MG63 (cell line): ENCODE measurements at places on chromosomes 6 and 20. TPM values are rescaled to one million over a fixed set of nuclear protein-coding genes. Genes with fewer than 3 reads are reported as not detected.
A peak's percentile ranks its signal among the peaks of the same experiment; 100 is the strongest.

The ASIP gene
- not detected in 2 replicates for total RNA-seq

GRCh38 chr6:68976260-68976659 lies 341.2 kb downstream of the ADGRB3 start:
- no peak for DNase-seq

DNA sequence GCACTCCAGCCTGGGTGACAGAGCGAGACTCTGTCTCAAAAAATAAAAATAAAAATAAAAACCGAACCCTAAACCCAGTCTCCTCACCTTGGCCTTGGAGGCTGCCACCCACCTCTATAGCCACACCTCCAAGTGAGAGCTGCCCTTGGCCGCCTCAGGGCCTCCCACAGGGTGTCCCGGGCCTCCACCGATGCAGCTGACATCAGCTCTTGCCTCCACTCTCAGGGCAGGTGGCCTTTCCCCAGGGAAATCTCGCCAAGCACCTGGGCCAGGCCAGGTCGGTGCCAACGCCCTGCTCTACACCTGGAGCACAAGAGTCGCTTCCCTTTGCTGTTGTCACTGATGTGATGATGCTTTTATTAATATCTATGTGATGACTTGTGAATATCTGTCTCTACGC lies 8.9 kb upstream of the MYL9 start:
- no peak for DNase-seq

The PRICKLE4 gene
- total RNA-seq, result not detected in 2 replicates

GRCh38 chr6:7938562-7939183 lies 28.1 kb upstream of the TXNDC5 start:
- DNase-seq, result no peak

DNA sequence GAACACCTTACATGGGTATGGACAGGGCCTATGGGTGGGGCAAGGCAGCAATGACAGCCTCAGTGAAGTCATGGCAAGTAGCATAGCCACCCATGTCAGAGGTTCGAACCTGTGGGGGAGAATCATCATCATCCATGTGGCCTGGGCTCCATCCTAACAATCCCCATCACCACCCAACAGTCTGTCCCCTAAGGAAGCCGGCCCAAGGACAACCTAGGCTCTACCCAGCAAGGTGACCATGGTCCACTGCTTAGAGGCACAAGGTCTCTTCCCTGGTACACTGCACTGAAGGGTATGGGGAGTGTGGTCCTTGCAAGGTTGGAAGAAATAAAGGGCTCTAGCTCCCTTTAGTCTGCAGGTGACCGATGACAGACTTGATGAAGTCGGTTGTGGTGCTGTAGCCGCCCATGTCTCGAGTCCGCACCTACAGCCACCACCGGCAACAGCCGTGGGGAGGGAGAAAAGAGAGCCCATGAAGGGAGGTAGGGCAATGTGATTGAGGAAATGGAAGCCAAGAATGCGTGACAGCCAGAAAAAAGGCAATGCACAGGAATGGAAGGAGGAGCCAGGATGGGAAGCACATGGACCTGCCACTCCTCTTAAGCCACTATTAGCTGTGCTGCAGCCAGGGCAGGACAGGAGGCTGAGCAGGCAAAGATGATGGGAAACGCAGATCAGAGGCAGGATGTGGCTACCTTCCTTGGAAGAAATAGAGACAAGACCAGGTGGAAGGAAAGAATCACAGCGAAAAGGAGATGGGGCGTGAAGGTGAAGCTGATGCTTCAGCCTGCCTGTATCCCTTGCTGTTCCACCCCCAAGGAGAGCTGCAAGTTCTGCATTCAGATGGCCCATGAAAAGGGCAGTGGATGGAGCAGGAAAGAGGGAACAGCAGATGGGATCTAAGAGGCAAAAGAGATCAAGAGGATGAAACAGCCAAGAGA lies 5.3 kb downstream of the IDH3B start:
- DNase-seq, result peak; percentile 9

DNA sequence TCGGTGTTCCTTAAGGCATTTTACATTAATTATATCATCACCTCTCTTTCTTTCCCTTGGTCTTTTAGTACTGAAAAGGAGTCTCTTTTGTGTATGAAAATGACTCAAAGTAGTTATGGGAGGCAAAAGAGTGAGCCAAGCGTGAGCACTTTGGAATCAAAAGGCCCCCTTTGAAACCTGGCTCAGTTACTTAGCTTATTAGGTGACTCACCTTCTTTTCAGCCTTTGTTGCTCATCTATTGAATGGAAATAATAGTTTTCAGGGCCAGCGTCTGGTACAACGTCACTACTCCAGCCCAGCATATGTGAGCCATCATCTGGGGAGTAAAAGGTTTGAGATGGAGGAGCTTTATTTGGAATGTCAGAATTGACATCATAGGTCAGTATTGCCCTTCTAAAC lies 147.4 kb upstream of the SCGN start:
- DNase-seq, result peak; percentile 45

GRCh38 chr6:134732763-134733162 lies 217.1 kb downstream of the ALDH8A1 start:
- DNase-seq, result no peak

- DNase-seq, result peak; percentile 93
Observed at GRCh38 chr20:45972500-45973183, 639 bp upstream of the ZNF335 start.

The RAD21L1 gene
- 0.10 and 2.4 TPM in 2 replicates for total RNA-seq

- DNase-seq, result no peak
Observed at GRCh38 chr6:32950449-32950848, 2.4 kb downstream of the HLA-DMA start.

The LY6G6D gene
- total RNA-seq, result not detected in 2 replicates

The CLPSL2 gene
- total RNA-seq, result not detected in 2 replicates

The PTCRA gene
- not detected in 2 replicates for total RNA-seq

DNA sequence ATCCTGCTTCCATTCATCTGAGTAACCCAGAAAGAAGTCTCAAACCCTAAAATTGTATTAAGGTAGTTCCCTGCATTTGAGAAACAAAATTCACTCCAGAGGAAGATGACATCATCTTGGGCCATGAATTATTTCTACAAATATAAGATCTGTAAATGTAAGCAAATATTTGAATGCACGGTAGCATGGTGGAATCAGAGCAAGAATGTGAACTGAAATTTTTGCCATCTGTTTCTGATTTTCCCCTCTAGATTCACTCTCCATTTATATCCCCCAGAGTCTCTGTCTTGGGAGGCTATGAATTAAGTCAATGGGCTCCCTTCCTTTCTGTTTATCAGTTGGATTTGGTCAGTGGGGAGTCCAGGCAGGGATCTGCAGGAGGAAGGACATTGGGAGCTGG lies 5.8 kb upstream of the MAP3K5 start:
- DNase-seq, result no peak

GRCh38 chr6:150150821-150151646 lies 8.2 kb downstream of the PPP1R14C start:
- no peak for DNase-seq

DNA sequence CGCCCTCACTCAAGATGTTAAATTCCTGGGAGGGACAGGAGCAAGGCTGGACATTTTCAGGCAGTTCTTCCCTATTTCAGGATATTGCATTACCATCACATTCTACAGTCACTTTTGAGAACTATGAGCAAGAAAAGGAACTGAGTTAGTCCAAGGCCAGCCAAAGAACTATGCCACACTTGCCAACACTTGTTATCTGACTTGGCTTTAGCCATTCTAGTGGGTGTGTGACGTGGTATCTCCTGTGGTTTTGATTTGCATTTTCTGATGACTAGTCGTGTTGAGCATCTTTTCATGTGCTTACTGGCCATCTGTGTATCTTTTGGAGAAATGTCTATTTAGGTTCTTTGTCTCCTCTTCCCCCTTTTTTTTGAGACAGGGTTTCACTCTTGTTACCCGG lies 12.0 kb downstream of the XRN2 start:
- DNase-seq, result peak; percentile 69

DNA sequence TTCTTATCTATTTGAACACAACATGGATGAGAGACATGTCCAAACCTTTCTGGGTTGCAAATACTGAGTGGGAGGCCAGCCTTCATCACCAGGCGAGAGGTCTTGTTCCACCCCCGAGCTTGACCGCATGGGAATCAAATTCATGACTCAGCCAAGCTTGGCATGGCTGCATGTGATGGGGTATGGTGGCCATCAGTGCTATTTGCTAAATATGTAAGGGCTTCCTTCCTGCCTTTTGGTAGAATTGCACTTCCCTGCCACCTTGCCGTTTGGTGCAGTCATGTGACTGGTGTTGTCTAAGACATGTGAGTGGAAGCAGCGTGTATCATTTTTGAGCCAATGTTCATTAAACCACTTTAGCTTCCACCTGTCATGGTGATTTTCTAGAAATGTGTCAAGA lies 508.9 kb upstream of the SULF2 start:
- DNase-seq, result peak; percentile 88

DNA sequence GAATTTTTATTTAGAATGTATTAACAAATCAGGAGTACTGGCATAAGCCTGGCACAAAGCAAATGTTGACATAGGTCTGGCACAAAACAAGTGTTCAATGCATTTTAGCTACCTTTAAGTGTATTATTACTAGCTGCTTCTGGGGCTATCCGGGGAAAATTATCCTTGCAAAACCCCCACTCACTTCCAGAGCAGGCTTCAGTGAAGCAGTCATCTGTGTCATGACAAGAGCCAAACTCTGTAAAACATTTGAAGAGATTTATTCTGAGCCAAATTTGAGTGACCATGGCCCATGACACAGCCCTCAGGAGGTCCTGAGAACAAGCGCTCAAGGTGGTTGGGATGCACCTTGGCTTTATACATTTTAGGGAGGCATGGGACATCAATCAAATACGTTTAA lies 6.4 kb upstream of the TRIM38 start:
- no peak for DNase-seq

DNA sequence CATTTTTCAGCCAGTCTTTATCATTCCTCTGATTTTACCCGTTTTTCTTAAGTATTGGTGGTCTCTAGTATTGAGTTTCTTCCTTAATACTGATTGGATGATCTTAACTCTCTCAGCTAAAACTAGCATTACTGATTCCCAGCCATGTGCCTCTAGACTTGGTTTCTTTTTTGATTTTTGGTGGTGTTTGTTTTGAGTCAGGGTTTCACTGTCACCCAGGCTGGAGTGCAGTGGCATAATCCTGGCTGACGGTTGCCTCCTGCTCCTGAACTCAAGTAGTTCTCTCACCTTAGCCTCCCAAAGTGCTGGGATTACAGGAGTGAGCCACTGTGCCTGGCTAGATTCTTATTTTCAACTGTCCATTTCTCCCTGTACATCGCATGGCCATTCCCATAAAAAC lies 24.9 kb downstream of the DPPA5 start:
- no peak for DNase-seq

The AK9 gene
- 2.6 and 5.2 TPM in 2 replicates for total RNA-seq

GRCh38 chr6:163335671-163336545 lies 78.6 kb upstream of the QKI start:
- DNase-seq, result no peak

The WFDC5 gene
- not detected in 2 replicates for total RNA-seq

DNA sequence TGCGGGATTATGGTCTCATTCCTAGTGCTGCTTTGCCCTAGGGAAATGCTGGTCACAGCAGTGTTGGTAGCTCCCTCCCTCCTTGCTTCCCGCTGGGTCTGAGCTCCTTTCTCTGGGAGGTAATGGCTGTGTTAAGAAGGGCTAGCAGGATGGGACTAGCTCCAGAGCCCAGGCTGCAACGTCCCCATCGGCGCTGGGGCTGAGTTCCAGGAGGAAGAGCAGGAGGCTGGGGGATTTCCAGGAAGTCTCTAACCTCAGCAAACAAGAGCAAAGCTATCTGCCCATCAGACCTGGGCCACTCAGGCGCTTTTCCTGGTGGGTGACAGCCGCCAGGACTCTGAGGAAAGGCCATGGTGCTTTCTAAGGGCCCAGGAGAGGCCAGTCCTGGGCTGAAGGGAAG lies 174.2 kb downstream of the DLL1 start:
- DNase-seq, result no peak

The PNPLA1 gene
- total RNA-seq, result not detected in 2 replicates
